HTR-8/SVneo (cell line): ENCODE measurements at places on chromosomes 1 and 21.

GRCh38 chr1:198575292-198575691 is 34.8 kb upstream of the ATP6V1G3 start:
- no peak for DNase-seq

DNA sequence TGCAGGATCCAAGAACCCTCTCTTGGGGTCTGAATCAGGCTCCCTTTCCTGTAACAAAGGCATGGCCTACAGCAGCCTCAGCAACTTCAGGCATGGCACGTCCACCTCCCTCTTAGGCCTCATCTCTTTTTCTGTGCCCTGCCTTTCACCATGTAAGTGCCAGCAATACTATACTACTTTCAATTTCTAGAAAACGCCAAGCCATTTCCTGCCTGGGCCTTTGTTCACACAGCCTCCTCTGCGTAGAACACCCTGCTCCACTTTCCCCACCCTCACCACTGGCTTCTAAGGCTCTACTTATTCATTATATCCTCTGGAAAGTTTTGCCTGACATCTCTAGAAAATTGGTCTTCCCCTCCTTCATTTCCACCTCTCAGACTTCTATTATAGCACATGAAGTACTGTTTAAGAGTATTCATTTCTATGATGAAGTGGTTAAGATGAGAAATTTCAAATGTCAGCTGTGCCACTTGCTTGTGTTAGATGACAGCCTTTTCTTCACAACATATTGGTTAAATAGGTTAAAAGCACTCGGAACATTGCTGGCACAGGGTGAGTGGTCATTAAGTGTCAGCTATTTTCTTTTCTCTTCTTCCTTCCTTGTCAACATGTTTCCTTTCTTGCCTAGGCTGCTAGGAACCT is 41.6 kb upstream of the VWA5B1 start:
- no peak for DNase-seq

DNA sequence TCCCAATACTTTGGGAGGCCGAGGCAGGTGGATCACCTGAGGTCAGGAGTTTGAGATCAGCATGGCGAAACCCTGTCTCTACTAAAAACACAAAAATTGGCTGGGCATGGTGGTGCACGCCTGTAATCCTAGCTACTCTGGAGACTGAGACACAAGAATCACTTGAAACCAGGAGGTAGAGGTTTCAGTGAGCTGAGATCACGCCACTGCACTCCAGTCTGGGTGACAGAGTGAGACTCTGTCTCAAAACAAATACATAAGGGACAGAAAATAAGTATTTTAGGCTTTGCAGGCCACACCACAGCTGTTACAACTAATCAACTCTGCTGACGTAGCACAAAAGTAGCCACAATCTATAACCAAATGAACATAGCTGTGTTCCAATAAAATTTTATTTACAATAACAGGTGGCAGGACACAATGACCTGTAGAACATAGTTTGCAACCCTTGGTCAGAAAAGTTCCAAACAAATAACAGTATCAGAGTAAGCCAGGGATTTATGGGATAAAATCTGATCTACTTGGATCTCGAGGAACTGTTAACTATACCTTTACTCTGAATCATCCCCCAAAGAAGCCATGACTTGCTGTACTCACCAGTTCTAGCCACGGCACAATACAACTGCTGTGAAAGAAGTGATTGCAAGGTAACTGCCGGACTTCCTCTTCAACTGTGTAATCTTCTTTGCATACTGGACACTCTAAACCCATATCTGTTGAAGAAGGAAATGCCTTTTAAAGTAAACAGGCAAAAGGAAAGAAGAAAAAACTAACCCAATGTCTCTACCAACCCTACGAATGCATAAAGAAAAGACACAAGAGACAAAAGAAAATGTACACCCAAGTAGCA is 28.3 kb downstream of the CD160 start:
- DNase-seq = no peak

DNA sequence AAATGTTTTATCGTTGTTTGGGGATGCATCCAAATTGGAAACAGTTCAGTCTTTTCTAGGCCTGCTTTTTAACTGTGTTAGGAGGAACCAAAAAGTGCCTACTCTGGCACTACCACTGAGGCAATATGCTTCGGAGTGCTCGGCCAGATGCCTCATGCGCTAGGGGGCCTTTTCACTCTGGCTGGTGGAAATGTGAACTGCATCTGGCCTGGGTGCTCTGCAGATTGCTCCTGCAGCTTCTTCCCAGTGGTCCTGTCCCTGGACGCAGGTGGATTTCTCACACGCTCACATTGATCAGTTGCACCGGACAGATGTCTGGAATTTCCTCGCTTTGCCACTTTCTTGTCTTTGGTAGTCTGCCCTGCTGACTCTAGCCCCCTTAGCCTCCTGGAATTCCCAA is 330.2 kb upstream of the FMN2 start:
- DNase-seq = no peak

GRCh38 chr1:39310015-39310414 is 105.5 kb downstream of the MACF1 start:
- no peak for DNase-seq

- DNase-seq = no peak
These were observed 450.7 kb downstream of the PTPRC start for GRCh38 chr1:199089393-199090122.

- DNase-seq = no peak
These were observed 183.5 kb downstream of the MATN1 start for GRCh38 chr1:30539884-30540283.

- DNase-seq = no peak
These were observed 55.8 kb downstream of the SLC45A1 start for GRCh38 chr1:8373581-8374241.

DNA sequence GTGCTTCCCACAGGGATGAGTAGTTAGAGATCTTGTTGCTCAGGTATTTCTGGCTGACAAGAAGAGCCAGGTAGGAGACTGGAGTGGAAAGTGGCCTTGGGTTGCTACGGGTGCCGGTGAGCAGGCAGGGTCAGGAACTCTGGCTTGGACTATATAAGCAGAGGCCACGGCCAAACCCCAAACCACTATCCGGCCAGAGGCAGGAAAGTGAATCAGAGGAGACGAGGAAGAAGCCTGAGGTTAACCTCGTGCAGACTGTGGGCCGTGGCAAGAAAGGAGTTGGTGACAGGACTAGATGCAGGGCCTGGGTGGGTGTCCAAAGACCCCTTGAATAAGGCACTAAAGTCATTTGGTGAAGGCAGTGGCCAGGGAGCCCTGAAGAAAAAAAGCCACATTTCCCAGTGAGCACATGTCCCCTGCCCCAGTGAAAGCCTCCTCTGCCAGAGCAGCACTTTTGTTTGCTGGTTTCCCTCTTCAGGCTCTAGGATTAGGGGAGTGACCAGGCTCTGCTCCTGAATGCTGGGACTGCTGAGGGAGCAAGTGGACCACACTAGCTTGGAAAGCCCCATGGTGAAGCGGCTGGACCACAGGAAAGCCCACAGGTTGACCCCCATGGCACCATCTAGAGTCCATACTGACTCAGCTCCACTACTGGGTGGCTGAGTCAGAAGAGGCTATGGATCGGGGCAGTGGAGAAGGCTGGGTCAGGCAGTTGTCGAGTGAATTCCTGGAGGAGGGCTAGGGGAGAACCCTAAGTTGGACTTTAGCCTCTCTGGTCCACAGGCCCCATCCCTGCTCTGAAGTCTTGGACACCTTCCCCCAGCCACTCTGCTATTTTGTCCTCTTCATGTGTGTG is 23.4 kb downstream of the CSF1 start:
- DNase-seq = no peak

GRCh38 chr1:58805716-58806571 is 22.1 kb upstream of the JUN start:
- DNase-seq = no peak

- no peak for DNase-seq
These were observed 3.5 kb upstream of the ACBD6 start for GRCh38 chr1:180505732-180506335.

- no peak for DNase-seq
These were observed 2.4 kb upstream of the S100A5 start for GRCh38 chr1:153542956-153543711.

GRCh38 chr1:197770243-197770642 is 5.0 kb downstream of the DENND1B start:
- no peak for DNase-seq

DNA sequence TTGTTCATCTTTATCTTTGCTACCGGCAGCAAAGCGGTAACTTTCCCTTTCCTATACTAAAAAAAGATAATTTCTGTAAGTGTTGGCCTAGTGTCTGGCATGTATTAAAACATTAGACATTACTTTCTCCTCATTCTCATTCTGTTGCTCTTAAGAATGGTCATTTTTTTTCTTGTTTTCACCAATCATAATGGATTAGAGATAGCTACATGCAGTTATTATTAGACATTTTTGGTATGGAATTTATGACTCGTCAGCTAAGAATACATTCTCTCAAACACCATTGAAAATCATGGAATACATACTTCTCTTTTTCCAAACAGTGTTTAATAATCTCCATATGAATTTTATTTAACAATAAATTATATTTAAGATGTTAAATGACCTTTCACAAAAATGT is 1154.6 kb downstream of the BRINP3 start:
- peak; percentile 9 for DNase-seq

GRCh38 chr1:111471012-111471411 is 2.8 kb upstream of the C1orf162 start:
- DNase-seq = no peak

DNA sequence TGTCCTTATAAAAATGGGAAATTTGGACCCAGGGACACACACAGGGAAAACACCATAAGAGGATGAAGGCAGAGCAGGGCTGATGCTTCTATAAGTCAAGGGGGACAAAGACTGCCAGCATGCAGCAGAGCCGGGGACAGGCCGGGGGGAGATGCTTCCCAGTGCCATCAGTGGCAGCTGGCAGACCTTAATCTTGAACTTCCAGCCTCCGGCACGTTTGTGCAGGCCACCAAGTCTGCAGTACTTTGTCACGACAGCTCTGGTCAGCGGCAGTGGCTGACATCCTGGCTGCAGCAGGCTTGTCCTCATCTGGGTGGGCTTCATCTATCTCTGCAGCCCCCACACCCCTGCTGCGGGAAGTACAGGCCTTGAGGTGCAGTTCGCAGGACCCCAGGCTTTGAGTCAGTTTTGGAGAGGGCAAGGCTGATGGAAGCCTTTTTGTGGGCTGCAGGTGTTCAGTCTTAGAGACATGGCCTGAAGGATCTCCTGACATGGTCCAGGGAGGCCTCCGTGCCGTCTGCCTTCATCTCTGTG is 186.0 kb downstream of the DYRK1A start:
- DNase-seq = no peak

- no peak for DNase-seq
These were observed 12.5 kb upstream of the UAP1 start for GRCh38 chr1:162549001-162549400.
